ENCODE measurements at places on chromosomes 4 and X.

GRCh38 chrX:9542761-9543111 lies 77.9 kb downstream of the TBL1X start:
- no peak for DNase-seq

DNA sequence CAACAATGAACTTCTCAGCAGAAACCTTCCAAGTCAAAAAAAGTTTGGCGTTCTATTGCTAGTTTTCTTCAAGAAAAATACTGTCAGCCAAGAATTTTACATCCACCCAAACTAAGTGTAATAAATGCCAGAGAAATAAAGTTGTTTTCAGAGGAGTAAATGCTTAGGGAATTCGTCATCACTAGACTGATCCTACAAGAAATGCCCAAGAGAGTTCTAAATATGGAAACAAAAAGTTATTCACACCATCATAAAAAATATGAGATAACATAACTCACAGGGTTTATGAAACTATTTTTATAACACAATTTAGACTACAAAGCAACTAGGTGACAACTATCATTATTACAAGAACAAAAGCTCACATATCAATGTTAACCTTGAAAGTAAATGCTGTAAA lies 259.5 kb upstream of the GABRA2 start:
- no peak for DNase-seq

DNA sequence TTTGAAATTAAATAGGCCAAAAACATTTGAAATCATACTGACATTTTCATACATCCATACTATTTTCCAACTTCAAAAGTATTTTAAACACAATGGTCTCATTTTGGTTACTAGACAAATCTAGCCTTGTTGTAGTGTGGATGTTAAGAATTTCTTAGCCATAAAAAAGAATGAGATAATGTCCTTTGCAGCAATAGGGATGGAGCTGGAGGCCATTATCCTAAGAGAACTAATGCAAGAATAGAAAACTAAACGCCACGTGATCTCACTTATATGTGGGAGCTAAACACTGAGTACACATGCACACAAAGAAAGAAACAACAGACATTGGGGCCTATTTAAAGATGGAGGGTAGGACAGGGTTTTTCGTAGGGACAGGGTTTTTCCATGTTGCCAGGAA lies 153.8 kb downstream of the CCSER1 start:
- no peak for DNase-seq

DNA sequence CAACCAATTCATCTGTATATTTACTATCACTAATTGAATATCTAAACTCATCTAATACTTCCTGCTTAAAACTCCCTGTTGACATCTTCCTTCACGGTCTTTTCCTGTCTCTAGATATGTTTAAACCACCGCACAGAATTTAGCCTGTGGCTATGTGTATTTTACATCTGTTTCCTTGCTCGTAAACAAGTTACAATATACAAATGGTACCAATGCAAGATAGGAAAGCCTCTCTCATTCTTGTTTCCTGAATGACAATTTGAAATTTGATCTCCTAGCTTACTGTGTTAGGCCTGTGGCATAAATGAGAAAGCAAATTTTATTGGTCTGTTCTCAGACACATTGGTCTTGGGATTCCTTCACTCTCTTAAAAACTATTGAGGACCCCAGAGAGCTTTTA lies 89.7 kb upstream of the PCDH7 start:
- no peak for DNase-seq

GRCh38 chr4:11470438-11471045 lies 41.8 kb upstream of the HS3ST1 start:
- no peak for DNase-seq

GRCh38 chr4:73575660-73576059 lies 44.6 kb downstream of the RASSF6 start:
- DNase-seq: no peak

DNA sequence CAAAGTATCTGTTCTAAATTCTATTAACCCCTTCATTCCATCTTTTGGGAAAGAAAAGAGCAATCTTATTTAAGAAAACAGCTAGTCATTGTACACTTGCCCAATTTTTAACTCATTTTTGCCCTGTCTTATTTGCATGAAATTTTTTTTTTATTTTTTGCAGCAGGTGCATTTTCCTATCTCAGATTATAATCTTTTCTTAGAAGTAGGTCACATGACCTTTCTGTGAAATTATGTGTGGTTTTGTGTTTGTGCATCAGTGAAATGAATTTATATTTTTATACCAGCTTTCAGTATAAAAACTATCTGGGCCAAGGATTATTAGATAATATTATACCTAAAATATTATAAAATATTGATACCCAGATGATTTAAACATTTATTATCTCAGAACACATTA lies 145.6 kb downstream of the INPP4B start:
- no peak for DNase-seq

DNA sequence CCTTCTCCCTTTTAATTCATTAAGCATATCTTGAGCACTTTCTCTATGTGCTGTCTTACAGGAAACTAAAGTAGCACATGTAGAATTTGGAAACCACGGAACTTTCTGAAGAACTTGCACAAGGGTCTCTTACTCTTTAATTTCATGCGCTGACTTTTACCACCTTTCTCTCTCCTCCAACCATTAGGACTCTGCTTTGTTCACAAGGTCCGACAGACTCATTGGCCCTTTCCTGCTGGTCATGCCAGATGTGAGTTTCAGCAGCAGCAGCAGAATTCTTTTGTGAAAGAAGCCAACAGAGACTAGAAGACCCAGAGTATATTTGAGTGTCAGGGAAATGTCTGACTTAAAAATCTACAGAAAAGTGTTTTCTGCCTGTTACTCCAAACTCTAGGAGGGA lies 207.1 kb downstream of the GUCY2F start:
- DNase-seq: no peak

GRCh38 chr4:6116696-6117285 lies 83.6 kb downstream of the JAKMIP1 start:
- DNase-seq: peak; percentile 66

DNA sequence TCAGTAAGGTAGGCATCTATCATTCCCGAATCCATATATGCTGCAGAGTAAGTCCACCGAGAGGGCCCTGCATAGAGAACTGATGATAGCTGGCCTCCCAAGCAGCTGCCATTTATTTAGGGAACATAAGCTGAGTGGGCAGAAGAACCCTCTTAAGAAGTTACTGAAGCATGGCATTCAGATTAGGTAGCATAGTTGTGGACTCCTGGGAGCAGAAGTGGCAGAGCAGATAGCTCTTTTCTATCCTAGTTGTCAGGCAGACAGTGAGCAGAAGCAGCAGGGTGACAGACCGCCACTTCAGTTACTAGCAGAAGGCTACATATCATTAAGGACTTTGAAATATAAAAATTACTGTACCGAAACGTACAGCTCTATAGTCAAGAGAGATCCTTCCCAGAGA lies 454.7 kb downstream of the PPP4R3C start:
- DNase-seq: peak; percentile 1

- no peak for DNase-seq
Observed at GRCh38 chr4:69214716-69215115, at the start of gene UGT2B11. Gene UGT2B11 (minus strand): TSS chr4:69214748. CDS start chr4:69214722, 26 bp downstream.

DNA sequence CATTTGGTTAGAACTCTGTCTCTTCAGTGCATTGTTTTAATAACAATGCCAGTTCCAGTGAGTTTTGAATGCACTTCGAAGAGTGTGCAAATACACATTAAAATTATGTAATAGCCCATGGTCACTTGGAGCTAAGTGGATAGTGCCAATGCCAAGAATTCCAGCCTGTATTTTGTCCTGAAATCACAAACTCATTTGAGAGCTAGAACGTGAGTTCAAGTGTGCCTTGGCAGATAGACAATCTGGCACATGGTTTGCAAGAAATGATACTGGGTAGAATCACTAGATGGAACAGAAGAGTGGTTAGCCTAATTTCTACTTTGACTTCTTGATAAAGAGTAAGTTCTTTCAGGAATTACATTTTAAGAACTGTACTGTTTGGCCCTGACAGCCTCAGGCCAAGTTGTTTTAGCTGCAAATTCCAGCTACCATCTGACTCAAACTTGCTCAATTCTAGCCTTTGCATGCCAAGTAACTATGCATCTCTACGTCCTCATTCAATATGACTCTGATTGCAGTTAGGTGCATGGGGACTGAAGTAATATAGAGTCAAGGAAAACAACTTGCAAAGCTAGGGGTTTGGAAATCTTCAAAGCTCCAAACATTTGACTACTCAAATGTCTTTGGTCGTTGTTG lies 131.9 kb upstream of the SMIM31 start:
- no peak for DNase-seq

GRCh38 chr4:111562826-111563225 lies 582.4 kb upstream of the FAM241A start:
- DNase-seq: no peak

Data from NCI-H1092 (cell line).